CD4-positive, alpha-beta T cell treated with Interleukin-15 for 4 hours (primary cell): ENCODE measurements at places on chromosomes 1 and 21.
A peak's percentile ranks its signal among the peaks of the same experiment; 100 is the strongest.

DNA sequence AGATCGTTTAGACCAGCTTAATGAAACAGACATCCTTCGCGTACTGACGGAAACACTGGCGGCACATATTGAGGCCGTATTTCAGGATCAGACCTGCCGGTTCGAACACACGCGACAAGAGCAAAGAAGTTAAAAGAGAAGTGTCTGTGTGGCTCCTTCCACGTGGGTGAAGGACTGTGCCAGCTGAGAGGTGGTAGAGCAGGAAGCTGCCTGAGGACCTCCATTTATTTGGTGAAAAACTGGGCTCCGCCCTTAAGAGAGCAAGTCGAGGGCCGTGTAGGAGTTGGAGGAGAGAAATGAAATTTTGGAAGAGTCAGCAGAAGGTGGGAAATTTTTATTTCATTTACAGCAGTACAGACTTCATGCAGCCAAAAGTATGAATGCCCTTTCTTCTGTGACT lies 38.8 kb upstream of the ADORA3 start:
- no peak for DNase-seq

GRCh38 chr1:56135069-56135863 lies 444.1 kb downstream of the PLPP3 start:
- no peak for DNase-seq

DNA sequence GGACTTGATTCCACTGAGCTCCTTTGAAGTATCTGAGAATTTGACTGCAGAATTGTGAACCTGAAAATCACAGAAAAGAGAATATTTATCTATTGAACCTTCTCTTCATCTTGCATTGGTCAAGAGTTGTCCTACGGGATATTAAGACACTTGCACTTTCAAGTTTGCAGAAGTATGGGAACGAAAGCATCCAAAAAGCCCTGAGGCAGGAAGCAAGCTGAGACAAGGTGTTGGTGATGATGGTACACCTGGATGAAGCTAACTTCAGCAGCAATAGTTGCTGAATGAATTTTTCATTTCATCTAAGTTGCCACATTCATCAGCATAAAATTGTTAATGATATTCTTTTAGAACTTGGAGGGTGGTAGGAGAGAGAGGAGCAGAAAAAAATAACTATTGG lies 686.6 kb upstream of the ADAMTS5 start:
- DNase-seq: no peak

DNA sequence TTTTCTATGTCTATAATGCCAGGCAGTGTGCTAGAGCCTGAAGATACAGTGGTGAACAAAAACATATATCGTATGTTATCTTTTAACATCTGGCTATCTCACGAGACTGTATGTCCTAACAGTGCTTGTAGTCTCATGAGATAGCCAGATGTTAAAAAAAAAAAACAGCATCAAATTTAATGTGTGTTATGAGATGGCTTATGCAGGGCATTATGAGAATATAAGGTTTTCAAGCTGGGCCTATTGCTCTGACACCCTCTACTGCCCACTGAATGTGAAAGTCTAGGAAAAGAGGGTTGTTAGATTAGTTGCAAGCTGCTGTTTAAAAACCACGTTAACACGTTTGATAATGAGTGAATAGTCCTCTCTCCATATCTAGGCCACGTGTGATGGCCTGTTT lies 109.8 kb downstream of the CACHD1 start:
- DNase-seq: no peak

GRCh38 chr21:37072274-37072987 lies 440 bp downstream of the PIGP start:
- peak; percentile 69 for DNase-seq

GRCh38 chr21:15065392-15066122 lies 757 bp upstream of the NRIP1 start:
- peak; percentile 71 for DNase-seq

DNA sequence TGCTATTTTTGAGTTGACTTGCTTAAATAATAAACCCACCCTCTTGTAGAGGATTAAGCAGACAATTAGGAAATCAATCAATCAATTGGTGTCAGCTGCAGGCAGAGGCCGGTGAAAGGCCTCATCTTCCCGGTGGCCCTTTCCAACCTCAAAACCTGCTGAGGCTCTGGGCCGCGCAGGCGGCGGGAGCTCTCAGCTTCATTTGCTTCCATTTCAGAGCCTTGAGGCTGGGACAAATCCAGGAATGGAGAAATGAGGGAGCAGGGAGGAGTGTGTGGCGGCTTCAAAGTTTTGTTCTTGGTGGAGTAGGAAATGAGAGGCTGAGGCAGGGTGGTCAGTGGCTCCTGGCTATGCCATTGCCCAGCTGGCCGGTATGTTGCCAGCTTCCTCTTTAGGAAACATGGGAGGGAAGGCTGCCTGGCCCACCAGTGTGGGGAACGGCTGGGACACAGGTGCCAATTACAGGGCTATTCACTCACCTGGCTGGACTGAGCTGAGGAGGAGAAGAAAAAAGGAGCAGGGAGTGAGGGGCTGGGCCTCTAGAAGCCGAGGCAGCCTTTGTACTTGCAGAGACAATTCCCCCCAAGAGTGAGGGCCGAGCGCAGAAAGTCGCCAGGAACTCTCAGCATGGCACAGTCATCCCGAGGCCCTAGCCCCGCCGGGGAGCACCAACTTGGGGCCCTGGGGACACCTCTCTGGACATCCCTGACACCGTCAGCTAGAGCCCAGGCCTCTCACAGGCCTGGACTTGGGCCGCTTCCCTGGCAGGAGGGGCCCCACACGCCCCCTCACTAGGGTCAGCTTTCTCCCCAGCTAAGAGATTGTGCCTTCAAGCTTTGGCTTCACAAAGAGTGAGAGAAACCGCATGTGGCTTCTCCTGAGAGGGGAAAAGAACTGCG lies 4.4 kb downstream of the POU3F1 start:
- DNase-seq: no peak

DNA sequence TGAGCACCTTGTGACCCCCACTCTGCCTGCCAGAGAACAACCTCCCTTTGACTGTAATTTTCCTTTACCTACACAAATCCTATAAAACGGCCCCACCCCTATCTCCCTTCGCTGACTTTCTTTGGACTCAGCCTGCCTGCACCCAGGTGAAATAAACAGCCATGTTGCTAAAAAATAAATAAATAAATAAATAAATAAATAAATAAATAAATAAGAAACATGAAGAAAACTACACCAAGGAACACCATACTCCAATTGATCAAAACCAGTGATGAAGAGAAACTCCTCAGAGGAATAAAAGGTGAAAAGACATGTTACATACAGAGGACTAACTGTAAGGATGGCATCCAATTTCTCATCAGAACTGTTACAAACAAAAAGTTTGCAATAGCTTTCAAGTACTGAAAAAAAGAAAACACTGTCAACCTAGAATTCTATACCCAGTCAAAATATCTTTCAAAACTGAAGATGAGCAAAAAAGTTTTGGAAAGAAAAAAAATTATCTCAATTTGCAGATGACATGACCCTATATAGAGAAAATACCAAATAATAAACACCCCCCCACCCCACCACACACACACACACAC lies 28.4 kb downstream of the NBPF6 start:
- no peak for DNase-seq

GRCh38 chr1:207847116-207847515 lies 63.8 kb downstream of the CD34 start:
- DNase-seq: no peak

GRCh38 chr1:10025354-10025753 lies 7.4 kb upstream of the UBE4B start:
- DNase-seq: no peak

DNA sequence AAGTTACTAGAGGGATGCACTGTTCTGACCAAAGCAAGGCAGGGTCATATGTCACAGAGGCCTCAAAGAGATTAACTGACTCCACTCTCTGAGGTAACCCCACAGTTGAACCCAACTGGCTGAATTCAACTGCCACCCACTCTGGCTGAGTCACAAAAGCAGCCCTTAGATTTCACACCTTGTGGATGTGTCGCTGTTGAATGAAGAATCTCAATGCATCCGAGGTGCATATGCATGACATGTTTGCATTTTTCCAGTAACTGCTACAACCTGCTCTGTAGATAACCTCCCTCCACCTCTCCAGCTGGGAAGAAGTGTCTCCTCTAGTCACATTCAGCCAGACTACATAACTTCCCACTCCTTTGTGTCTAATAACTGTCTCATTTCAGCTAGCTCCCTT lies 27.9 kb upstream of the KIF21B start:
- DNase-seq: no peak

DNA sequence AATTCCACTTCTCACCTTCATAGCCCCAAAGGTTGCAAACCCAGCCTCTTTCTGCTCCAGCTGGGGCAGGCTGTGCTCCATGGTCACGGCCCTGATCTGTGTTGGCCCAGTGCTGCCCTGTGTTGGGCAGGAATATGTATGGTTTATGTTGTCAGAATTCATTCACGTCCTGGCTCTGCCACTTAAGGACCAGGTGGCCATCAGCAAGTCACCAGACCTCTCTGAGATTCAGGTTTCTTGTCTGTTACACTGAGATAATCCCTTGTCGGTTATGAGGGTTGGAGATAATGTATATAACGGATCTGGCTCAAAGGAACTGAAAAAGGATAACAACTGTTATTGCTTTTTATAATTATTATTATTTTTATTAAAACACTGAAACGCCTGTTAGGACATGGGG lies 39.1 kb upstream of the SELENON start:
- no peak for DNase-seq

GRCh38 chr1:32770741-32771548 lies 46.2 kb downstream of the YARS1 start:
- no peak for DNase-seq

- DNase-seq: no peak
Measured at GRCh38 chr1:25836695-25837094, 16.9 kb downstream of the MTFR1L start.

DNA sequence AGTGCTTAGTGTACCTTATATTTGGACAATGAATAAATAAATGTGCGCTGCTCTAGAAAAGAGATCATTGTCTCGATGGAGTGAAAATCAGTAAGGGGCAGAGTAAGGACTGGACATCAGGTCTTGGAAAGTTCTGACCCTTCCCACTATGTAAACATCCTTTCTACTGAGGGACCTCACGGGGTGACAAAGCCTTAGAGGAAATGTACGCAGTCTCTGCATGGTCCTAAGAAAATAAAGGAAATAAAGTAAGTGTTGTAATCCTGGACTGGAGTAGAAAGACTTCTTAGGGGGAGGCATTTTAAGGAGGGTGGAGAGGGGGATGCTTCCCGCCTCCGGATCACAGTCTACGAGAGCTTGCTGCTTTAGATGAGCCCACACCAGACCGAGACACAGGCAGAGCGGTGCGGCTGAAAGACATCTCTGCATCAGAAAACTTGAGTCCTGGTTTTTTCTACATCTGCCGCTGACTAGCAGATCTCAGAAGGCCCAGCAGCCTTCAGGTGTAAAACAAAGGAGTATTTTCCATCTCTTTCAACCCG lies 22.3 kb upstream of the GPR137B start:
- DNase-seq: no peak

DNA sequence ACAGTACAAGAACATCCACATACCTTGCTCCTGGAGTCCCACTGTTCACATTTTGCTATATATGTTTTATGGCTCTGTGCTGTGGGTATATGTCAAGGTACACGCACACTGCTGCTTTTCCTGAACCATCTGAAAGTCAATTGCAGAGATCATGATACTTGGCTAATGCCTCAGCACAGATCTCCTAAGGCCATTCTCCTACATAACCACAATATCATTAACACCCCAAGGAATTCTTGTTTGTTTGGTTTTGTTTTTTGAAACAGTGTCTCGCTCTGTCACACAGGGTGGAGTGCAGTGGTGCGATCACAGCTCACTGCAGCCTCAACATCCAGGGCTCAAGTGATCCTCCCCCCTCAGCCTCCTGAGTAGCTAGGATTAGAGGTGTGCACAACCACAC lies 16.0 kb downstream of the CTNNBIP1 start:
- DNase-seq: no peak

DNA sequence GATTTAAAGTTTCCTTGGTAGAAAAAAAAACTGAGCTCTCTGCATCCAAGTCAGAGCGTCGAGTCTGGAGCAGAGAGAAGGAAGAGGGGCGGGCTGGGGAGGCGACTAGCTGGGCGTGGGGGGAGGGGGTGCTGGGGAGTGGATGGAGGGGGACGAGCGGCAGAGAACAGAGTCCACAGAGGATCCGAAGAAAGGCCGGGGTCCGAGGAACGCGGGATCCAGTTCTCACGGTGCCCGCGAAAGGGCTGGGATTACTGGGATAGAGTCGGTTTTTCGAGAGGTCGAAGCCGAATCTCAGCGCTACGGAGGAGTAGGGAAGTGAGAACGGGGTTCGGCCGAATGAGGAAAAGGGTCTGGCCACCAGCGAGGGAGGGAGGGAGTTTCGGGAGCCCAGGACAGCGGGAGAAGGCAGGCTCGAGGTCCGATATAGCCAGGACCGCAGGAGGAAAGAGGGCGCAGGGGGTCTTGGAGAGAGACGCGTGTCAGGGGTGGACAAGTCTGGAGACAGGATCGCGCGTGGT lies 665 bp downstream of the DAB1 start:
- no peak for DNase-seq

DNA sequence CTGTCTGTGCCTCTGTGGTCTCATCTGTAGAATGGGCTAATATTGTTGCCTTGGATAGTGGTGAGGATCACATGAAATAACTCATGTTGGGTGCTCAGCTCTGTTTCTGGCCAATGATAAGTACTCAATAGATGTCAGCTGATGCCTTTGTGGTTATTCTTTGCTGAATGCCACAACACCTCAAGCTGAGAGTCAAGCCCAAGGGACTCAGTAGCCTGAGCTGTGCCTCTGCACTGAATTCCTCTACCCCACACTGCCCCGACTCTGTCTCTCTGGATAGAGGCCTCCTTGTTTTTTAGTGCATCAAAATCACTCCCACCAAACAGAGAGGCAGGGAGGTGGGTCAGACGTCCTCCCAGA lies 196.1 kb upstream of the VAMP3 start:
- DNase-seq: no peak

DNA sequence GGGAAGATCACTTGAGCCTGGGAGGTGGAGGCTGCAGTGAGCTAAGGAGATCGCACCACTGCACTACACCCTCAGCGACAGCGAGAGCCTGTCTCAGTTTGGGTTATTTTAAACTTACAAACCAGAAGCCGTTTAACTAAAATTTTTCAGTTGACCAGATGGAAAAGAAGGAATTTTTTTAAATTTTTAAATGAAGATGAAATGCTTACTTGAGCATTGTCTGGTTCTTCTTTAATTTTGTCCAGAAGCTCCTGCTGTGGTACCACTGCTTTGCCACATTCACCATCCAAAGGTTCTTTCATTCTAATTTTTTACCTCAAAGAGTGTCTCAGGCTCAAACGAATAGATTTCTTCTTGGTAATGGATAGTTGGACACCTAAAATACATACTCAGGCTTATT lies 1.4 kb downstream of the ZMYM6 start:
- no peak for DNase-seq
